MV-4-11 (cell line): ENCODE measurements at places on chromosomes 7 and 10.

- no peak for DNase-seq
Measured at GRCh38 chr10:28878236-28878970, 201.1 kb downstream of the BAMBI start.

- no peak for DNase-seq
Measured at GRCh38 chr7:29217113-29217512, 22.5 kb downstream of the CHN2 start.

DNA sequence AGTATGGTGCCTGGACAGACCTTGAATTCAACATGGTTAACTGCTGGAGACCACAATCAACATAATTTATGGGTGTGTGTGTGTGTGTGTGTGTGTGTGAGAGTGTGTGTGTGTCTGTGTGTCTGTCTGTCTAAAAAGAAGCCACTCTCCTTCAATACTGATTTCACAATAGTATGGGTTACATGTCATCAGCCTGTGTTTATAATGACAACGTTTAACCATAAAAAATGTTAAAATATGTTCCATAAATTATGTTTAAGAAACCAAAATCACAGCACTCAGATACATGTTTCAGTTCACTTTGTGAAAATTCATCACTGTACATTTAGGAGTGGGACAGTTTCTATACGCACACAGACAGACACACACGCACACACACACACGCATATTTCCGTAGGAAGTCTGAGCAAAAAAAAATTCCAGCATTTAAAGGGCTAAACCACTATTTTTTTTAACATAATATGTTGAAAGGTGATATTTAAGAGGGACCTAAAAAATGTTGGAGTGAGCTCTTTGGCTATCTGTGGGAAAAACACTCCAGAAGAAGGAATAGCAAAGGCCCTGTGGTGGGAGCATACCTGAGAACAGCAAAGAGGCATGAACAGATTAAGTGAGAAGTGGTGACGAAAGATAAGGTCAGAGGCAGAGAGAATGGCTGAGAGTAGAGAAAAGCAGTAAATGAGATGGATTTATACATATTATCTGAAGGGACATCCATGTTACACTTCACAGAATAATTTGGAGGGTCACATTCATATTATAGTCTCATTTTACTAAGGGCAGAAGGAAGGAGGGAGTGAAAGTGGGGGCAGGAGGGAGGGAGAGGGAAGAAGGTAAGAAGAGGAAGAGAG lies 10.9 kb downstream of the PDZD8 start:
- peak; percentile 77 for DNase-seq

GRCh38 chr7:33916357-33917081 lies 11.2 kb downstream of the BMPER start:
- no peak for DNase-seq

DNA sequence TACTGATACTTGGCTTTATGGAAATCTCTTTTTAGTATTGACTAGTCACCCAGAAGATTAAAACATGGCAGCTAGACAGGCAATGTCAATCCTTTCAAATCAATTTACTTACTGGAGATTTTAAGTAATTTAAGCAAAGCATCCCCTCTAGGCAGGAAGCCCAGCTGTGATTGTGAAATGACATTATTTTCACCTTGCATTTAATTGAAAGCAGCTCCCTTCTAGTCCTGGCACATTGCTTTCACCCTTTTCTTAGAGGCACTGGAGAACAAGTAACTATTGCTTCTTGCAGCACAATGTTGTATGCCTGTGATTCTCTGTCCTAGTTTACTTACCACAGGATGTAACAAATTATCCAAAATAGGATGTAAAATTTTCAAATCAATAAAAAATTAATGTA lies 13.3 kb downstream of the ST7 start:
- no peak for DNase-seq

- no peak for DNase-seq
Measured at GRCh38 chr10:62460393-62460792, 86.2 kb downstream of the ZNF365 start.

DNA sequence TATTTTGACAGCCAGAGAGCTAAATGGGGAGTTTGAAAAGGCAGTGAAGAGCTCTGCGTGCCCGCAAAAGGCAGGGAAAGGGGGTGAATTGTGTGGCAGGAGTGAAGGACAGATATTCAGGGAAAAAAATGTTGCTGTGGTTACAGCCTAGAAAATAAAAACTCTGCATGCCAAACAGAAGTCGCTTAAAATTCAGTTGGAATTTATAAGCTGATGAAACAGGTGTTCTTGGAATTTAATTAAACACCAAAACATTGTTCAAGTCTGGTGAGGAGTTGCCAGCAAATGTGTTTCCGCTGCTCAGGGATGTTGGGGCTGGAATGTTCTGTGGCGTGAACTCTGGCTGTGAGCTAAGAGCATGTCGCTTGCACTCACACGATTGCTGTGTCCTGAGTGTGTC lies 169.3 kb downstream of the ADRA2A start:
- DNase-seq = no peak

- DNase-seq = peak; percentile 89
Measured at GRCh38 chr10:104337521-104337984, 712 bp downstream of the ITPRIP start.

GRCh38 chr10:113230011-113230610 lies 280.1 kb downstream of the TCF7L2 start:
- DNase-seq = no peak

GRCh38 chr10:8738987-8739386 lies 684.5 kb downstream of the GATA3 start:
- no peak for DNase-seq

DNA sequence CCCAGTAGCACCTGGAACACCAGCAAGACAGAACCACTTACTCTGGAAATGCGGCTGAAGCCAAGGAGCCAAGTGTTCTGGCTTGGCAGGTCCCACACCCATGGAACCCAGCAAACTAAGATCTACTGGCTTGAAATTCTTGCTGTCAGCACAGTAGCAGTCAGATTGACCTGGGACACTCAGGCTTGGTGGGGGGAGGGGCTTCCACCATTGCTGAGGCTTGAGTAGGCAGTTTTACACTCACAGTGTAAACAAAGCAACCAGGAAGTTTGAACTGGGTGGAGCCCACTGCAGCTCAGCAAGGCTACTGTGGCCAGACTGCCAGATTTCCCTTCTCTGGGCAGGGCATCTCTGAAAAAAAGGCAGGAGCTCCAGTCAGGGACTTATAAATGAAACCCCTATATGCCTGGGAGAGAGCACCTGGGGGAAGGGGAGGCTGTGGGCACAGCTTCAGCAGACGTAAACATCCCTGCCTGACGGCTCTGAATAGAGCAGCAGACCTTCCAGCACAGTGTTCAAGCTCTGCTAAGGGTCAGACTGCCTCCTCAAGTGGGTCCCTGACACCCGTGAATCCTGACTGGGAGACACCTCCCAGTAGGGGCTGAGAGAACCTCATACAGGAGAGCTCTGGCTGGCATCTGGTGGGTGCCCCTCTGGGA lies 121.2 kb downstream of the MTERF1 start:
- DNase-seq = no peak

- peak; percentile 96 for DNase-seq
Measured at GRCh38 chr10:4514445-4515108, 311.4 kb upstream of the AKR1E2 start.

DNA sequence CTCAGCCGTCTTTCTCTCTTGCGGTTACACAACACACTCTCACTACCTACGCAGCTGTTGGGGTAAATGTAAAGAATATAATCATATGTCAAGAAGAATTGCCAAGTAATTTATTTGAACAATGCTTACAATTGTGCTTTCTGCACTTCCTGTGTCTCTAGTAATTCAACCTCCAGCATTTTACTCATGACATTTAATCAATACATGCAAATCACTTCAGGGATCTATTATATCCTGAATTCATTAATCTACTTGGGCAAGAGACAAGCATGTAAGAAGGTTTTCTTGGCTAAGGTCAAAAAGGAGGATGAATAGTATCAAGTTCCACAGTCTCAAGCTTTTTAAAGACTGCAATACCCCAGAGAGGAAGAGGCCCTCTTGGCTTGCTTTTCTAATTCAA lies 562.9 kb upstream of the ADARB2 start:
- DNase-seq = no peak

- peak; percentile 85 for DNase-seq
Measured at GRCh38 chr10:113169853-113170460, 219.9 kb downstream of the TCF7L2 start.

- no peak for DNase-seq
Measured at GRCh38 chr7:65225422-65226006, 148.1 kb upstream of the ZNF92 start.

GRCh38 chr10:110717781-110718589 lies 73.8 kb downstream of the RBM20 start:
- DNase-seq = peak; percentile 87

DNA sequence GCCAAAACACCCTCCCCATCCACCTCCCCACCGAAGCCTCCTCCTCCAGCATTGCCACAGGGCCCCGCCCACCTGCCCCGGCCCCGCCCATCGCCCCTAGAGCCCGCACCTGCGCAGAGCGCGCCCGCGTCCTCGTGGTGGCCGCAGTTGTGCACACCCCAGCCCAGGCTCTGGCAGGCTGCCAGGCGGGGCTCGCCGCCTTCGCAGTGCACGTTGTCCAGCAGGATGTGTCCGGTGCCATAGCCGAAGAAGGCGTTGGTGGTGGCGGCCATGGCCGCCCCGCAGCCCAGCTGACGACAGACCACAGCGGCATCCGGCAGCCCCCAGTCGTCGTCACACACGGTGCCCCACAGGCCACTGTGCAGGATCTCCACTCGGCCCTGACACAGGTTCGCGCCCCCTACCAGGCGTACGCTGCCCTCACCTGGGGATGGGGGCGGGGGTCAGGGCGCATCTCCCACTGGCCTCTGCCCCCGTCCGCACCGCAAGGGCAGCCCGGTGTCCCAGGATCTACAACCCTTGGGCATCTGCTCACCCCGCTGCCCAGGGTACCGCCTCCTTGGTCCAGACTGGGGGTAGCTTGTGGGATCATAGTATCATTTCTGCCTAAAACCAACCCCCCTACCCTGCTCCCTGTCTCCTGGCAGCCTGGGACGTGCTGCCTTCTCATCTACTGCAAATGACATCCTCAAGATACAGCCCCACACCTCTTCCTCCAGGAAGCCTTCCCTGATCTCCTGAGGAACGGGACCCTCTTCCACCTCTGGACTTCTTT lies 11.9 kb downstream of the SSC4D start:
- peak; percentile 42 for DNase-seq

DNA sequence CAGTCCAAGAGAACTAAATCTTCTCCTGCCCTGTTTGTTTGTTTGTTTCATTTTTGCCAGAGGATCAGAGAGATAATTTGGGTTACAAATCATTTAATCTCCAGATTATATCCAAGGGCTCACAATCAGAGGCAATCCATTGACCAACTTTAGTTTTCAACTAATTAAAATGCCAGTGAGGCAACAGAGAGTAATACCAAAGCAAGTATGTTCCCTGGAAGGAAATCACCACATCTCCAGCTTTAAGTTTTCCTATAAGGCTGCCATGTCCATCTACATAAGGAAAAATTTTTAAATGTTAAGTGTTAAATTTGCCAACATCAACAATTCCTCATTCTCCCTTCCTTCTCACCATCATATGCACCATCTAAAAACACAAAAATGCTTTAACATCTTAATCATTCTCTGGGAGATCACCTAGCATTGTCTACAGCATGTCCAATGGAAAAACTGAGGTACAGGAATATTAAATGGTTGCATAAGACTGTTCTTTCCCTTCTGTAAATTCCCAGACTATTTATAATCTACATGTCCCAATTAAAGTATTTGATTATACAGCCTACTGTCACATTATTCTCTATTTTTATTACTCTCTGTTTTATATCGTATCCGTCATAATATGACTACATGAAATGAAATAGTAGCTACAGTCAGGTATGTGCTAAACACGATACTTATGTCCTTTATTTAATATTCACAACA lies 14.1 kb downstream of the USP54 start:
- DNase-seq = no peak

- no peak for DNase-seq
Measured at GRCh38 chr7:78734626-78735025, 718.8 kb downstream of the MAGI2 start.

- no peak for DNase-seq
Measured at GRCh38 chr7:133978502-133979295, 148.4 kb upstream of the LRGUK start.

DNA sequence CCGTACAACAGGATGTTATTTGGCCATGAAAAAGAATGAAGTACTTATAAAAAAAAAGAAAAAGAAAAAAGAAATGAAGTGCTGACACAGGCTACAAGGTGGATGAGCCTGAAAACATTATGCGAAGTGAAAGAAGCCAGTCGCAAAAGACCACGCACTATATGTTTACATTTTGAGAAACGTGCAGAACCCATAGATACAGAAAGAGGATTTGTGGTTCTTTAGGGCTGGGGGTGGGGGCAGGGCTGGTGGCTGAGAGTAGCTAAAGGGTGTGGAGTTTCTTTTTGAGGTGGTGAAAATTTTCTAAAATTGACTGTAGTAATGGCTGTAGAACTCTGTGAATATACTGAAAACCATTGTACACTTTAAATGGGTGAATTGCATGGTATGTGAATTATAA lies 86.0 kb upstream of the FAM20C start:
- peak; percentile 52 for DNase-seq

- no peak for DNase-seq
Measured at GRCh38 chr10:90591629-90592028, 266.2 kb downstream of the HTR7 start.

DNA sequence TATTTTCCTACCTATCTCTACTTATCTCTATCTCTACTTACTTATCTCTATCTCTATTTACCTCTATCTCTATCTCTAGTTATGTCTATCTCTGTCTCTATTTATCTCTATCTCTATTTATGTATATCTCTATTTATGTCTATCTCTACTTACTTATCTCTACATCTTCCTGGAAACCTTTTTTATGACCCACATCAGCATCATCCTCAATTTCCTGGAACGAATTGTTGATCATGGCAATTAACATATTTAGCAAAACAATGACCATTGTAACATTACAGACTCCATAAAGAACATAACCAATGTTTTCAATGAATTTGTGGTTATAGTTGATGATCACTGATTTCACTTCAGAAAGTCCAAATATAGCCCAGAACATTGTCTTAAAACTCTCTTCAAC lies 18.3 kb downstream of the GIMAP6 start:
- DNase-seq = no peak

DNA sequence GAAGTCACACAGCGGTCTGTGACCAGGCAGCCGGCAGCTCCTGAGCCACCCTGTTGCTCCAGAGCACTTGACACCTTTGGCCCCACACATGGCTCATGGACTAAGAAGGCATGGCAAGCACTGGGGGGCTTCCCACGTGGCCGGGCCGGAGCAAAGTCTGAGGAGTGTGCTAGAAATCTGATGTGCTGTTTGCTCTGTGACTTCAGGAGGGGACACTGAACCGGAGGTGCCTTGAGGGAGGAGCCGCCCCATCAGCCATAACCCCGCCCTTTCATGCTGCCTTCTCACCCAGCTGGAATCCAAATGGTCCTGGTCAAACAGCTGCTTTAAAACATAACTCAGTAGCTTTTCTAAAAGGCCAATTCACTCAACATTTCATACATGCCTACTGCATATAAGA lies 33.5 kb downstream of the PROSER2 start:
- no peak for DNase-seq

GRCh38 chr7:159015454-159016410 lies 128.9 kb downstream of the VIPR2 start:
- DNase-seq = no peak
